ENCODE measurements at places on chromosomes 2 and 18.

DNA sequence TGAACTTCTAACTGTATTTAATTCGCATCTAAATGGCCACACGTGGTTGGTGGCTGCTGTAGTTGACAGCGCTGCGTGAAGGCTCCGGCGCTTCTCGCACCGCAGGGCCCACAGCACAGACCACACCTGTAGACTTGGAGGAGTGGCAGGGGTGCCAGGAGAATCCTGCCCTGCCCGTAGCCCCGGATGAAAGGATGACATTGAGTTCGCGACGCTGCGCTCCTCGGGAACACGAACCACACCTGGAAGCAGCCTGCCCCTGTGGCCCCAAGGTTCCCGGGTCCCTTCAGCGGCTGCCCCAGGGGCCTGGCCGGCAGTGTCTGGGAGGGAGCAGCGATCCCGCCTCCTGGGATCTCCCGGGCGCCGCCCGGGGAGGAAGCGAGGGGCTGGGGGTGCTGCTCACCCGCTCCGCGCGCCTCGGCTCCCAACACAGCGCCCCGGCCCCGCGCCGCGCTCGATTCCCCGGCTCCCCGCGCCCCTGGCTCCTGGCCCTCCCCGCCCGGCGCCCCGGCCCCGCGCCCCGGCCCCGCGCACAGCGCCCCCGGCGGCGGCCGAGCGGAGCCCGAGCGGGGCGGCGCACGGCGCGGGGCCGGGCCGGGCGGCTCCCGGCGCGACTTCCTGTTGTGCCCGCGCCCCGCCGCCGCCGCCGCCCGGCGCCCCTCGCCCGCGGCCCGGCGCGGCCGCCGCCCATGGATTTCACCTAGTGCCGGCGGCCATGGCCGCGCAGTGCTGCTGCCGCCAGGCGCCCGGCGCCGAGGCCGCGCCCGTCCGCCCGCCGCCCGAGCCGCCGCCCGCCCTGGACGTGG lies at the start of gene RNPEPL1:
Gene RNPEPL1 (plus strand): TSS at position 613 of the 806 bp plus-strand sequence. CDS start 103 bp downstream, at position 716.
- peak; percentile 51 for DNase-seq

DNA sequence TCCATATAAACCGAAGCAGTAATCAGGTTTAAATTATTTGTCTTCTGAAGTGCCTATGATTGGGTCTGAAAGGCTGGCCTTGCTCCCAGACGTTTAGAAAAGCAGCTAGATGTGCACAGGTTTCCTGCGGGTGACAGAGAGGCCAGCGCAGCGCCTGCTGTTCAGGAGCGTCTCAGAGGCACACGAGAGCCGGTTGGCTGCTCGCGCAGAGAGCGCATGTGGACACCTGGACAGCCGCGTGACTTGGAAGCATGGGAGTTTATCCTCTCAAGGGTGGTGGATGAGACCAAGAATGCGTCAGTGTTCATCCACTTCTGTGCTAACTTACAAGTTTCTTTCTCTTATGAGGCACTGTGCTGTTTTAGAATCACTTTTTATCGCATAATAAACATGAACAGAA lies 303.7 kb downstream of the PTGR3 start:
- DNase-seq, result no peak

DNA sequence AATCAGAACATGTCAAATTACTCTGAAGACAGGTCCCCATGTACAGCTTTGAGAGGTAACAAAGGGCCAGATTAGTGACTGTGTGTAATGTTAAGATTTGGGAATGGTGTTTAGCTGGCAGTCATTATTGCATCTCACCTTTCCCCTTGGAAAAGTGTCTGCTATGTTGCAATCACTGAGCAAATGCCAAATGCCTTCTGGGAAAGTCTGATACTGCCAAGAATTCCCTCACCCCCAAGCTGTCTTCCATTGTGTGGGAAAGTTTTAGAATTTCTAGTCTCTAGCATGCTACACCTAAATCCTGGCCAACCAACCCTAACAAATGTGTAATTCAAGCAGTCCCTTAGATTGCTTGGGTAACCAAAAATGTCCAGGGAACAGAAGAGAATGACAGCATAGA lies 13.6 kb upstream of the PELI1 start:
- no peak for DNase-seq

DNA sequence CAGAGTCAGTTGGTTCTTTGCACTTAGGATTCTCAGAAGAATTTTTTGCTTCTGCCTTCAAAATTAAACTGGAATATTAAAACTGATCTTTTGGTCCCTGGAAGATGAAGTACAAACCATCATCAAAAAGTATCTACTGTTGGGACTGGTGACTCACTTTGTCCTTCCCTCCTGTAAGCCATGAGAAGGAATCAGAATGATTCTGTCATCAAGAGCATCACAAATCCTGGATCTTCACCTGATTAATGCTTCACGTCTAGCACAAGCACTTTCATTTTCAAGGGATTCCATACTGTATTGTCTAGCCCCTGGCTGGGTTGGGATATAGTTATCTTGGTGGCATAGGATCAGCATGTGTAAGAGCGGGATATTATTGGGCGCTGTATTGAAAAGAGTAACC lies 69.3 kb upstream of the CYP1B1 start:
- no peak for DNase-seq

DNA sequence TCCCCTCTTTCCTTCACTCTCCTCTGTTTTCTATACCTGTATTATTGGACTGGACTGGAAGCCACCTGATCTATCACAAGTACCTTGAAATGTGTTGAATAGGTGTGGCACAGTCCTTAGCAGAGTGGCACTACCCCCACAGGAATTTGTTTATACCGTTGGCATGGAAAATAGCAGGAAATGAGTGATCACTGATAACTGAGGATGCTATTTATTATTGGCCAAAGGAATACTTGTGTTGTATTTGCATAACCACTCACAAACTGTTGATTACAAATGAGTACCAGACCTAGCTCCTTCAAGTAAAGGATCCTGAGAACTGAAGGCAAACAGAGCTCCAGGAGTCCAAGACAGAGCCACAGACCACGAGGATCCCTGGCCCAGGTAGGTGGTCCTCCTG lies at the start of gene IL37:
Gene IL37 (plus strand): TSS at position 301 of the 400 bp plus-strand sequence. CDS start 1,848 bp downstream, outside the sequence.
- no peak for DNase-seq

Measured in BE2C (cell line).